SW480 (cell line): ENCODE measurements at places on chromosomes 16 and 17.

GRCh38 chr17:71881041-71881440 lies 239.8 kb upstream of the SOX9 start:
- no peak for DNase-seq

DNA sequence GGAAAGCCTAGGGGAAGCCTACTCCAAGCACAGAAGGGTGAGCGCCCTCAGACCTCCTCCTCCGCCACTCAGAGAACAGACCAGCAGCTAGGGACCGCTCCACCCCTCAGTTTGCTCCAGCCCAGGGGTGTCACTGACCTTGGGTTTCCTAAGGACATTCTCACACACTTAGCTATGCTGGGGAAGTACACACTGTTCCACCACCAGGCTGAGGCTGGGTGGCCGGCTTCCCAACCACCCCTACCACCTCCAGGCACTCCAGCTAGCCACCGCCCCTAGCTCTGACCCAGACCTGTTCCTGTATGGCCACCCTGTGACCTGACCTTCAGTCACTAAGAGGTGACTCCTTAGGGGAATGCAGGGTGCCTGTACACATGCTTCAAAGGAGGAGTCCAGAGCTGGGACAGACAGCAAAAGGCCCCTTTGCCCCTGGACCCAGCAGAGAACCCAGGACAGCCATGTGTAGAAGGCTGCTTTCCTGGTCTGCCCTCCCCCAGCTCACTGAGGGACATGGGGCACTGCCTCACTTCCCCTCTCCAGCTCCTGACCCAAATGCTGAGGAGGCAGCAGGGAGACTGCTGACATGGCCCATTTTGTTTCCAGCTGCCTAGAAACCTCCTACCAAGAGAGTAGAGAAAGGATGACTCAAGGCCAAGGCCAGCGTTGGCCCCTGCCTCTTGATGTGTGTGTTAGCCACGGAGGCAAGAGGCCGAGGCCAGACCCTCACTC lies 6.7 kb downstream of the HSPB9 start:
- no peak for DNase-seq

GRCh38 chr16:80852261-80852872 lies 48.0 kb upstream of the CDYL2 start:
- no peak for DNase-seq

GRCh38 chr17:2706911-2707510 lies 4.6 kb downstream of the CLUH start:
- no peak for DNase-seq

GRCh38 chr17:73643001-73643851 lies 1.0 kb downstream of the SDK2 start:
- DNase-seq, result peak; percentile 44

GRCh38 chr17:65121916-65122806 lies 15.0 kb upstream of the RGS9 start:
- DNase-seq, result no peak

DNA sequence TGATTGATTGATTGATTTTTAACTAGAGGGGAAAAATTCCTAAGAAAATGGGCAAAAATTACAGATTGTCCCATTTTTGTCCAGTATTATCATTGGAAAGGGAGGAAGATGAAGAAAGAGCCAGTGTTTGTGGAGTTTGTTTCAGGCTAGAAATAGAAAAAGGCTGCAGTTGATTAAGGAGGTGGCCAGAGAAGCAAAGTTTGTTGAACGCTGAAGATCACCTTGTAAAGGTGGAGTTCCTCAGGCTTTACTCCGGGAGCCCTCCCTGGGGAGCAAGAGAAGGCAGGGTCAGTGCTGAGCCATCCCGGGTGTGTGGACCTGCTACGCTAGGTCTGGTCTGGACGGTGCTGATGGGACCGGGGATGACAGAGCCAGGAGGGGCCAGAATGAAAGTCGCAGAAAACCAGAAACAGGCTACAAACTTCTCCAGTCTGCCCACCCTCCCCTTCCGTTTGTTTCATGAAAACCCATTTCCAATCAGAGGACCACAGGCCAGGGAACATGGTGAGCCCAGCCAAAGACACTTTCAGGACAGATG lies 222.6 kb upstream of the FOXF1 start:
- DNase-seq, result no peak

- DNase-seq, result no peak
These were observed 187.7 kb downstream of the MAF start for GRCh38 chr16:79412783-79413225.

DNA sequence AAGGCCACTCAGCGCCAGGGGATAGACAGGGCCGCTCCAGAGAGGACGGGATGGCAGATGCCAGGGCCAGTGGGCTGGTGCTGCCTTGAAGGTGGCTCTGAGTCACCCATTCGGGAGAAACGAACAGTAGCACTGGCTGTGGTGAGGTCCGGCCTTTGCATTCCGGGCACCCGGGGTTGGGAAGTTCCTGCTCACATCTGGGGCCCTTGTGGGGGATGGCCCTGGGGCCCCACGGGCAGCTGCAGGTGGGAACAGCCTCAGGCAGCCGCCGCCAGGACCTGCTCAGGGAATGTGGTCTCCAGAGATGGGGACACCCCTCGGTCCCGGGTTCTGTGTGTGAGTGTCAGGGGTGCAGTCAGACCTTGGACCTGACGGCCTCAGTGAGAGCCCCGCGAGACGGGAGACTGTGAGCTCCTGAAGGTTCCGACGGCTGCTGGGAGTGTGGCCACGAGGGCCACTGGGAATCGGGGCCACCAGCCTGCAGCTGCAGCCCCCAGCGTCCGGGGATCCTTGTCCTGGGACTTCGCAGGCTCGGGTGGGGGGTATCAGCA lies 1.4 kb downstream of the CBFA2T3 start:
- DNase-seq, result no peak

DNA sequence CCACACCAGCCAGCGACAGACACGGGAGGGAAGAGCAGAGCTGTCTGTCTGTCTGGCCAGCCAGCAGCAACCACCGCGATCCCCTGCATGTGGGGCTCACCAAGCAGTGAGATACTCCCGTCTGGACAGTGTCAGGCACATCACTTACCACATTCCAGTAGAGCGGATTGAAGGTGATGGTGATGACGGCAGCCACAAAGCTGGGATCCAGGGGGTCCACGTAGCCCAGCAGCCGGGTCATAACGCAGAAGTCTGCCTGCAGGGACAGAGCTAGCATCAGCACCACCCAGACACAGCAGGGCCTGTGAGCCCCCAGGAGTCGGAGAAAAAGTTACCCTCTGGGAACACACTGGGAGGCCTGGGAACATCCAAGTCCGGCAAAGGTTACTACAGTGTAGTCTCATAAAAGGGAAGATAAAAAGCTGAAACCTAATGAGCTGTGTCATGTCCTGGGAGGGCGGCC lies 14.7 kb downstream of the PEMT start:
- DNase-seq, result no peak

- DNase-seq, result no peak
These were observed 65.3 kb upstream of the CNEP1R1 start for GRCh38 chr16:49959552-49960277.

DNA sequence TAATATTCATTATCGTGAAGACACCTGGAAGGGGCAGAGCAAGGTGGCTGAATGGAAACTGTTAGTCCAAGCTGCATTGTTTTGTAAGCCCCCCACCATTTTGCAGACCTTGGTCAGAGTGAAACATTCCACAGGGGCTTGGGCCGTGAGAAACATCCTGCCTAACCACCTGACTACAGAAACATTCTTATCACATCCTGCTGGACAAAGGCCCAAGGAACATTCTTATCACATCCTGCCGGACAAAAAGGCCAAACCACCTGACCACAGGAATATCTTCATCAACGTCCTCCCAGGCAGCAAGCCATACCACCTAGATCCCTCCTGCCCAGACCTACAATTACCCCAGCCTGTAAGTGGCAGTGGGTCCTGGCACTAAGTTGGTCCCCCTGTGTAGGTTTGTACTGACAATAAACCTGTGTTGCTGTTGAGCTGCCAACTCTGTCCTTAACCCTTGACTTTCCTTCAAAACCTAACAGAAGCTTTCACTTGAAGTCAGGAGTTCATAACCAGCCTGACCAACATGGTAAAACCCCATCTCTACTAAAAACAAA lies 19.6 kb downstream of the ATF7IP2 start:
- DNase-seq, result peak; percentile 8

- DNase-seq, result no peak
These were observed 89.3 kb downstream of the SMG6 start for GRCh38 chr17:2214047-2214928.

GRCh38 chr16:58343562-58343961 lies 48.7 kb upstream of the GINS3 start:
- DNase-seq, result no peak

- no peak for DNase-seq
These were observed 149.8 kb upstream of the DYNLRB2 start for GRCh38 chr16:80390871-80391489.

DNA sequence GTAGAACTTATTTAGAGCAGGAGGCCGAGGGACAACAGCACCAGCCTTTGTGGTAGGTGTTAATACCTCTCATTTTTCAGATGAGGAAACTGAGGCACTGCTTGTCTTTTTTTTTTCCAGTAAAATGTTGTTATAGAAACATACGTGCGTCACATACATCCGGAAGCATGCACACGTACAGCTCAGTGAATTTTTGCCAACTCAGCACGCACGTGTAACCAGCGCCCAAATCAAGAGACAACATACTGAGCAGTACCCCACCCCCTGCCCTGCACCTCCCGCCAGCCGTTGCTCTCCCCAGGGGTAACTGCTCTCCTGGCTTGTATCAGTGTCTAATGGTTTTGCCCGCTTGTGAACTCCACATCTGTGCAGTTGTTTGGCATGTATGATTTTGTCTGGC lies 92.0 kb downstream of the CMIP start:
- no peak for DNase-seq

DNA sequence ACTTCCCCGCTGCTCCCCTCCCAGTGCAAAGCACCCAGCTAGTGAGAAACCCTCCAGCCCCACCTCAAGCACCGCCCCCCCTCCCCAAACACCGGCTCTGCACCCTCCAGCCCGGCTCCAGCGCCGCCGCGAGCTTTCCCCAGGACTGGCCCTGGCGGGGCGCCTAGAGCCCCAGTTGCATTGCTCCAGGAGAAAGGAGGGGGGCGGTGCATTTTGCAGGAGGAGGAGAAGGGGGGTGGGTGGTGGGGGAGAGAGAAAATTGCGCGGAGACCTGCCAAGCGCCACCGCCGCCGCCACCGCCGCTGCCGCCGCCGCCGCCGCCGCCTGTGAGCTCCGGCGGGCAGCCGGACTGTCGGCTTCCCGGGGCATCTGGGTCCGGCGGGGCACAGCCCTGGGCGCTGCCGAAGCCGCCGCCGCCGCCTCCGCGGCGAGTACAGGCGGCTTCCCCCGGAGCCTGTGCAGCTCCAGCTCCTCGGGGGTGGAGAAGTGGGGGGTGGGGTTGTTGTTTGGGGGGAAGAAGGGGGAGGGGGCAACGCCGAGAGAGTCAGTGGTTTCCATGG lies 333 bp upstream of the NOG start:
- DNase-seq, result peak; percentile 60

GRCh38 chr17:79400989-79401703 lies 209.7 kb downstream of the RBFOX3 start:
- DNase-seq, result peak; percentile 69
